Retinal pigment epithelial cell (primary cell): ENCODE measurements at places on chromosomes 12 and 14.

- DNase-seq: no peak
Observed at GRCh38 chr14:57018065-57018464, 207.8 kb upstream of the OTX2 start.

DNA sequence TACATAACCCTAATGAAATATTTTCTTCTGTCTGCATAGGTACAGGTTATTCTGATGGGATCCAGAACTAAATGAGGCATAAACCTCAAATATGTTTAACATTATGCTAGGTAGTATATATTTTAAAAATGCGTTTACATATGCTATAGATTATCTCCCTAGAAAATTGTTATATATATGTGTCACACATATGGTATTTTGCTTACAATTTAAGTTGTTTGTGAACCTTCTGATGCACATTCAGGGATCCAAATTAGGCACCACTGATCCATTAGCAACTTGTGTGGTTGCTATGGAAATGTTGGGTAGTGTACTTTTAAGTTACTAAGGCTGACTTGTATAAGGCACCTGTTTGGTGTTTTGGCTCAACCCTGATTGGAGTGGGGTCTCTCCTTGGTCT lies 456.7 kb downstream of the AEBP2 start:
- DNase-seq: no peak

DNA sequence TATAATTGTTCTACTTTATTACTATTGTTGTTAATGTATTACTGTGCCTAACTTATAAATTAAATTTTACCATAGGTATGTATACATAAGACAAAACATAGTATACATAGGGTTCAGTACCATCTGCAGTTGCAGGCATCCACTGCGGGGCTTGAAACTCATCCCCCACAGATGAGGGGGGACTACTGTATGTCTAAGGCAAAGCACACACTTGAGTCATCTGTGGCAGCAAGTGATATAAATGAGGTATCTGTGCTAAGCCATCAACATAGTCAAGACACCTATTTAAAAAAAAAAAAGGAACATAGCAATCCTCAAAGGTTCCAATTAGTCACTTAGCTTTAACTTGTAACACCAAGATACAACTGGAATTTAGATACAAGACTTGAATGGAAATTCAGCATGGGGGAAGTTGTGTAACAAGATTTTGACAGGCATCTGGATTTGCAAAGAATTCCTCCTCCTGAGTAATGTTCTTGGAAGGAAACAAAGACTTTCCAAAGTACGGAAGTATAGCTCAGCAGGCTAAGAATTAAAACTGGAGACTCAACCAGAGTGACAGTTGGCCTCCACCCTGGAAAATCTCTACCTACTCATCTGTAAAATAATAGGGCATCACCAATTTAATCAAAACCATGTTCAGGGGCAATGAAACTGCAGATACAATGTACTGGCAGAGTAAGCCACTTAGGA lies 14.9 kb downstream of the DCAF5 start:
- DNase-seq: peak; percentile 46

DNA sequence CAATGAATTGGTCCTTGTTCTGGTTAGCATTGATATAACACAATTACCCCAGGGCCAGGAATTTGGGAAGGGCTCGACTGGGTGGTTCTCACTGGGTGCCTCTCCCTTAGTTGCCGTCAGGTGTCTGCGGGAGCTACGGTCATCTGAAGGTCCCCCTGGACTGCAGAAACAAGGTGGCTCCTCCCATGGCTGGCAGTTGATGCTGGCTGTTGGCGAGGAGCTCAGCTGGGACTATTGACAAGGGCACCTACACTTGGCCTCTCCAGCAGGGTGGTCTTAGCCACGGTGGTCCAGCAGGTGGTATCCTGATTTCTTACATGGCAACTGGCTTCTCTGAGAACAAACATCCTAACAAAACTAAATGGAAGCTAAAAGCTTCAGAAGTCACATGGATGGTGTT lies 41.0 kb upstream of the RGS6 start:
- no peak for DNase-seq

GRCh38 chr12:11729439-11730150 lies 80.1 kb downstream of the ETV6 start:
- DNase-seq: no peak
